ENCODE measurements at places on chromosomes 4 and X.

DNA sequence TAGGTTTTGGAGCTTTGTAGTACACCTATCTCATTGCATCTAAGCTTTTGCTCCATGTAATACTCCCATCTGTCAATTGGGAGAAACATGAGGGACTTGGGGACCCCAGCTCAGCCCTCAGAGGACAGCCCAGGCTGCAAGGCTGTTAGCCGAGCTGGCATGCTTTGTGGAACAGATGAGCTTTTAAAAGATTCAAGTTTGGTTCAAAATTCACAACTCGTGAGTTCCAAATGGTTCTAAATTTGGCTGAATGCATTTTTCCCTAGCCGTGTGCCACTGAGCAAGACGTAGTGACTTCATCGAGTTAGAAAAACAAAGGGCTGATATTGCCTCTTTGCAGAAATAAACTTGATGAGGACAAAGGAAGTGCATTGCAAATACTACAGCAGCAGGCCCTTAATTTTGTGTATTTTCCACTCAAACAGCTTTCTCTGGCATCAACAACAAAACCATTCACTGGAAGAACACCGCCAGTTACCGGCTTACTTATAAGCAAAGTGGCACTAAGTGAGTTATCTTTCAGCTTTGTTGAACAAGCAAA is 165.0 kb upstream of the HS3ST1 start:
- DNase-seq: no peak

DNA sequence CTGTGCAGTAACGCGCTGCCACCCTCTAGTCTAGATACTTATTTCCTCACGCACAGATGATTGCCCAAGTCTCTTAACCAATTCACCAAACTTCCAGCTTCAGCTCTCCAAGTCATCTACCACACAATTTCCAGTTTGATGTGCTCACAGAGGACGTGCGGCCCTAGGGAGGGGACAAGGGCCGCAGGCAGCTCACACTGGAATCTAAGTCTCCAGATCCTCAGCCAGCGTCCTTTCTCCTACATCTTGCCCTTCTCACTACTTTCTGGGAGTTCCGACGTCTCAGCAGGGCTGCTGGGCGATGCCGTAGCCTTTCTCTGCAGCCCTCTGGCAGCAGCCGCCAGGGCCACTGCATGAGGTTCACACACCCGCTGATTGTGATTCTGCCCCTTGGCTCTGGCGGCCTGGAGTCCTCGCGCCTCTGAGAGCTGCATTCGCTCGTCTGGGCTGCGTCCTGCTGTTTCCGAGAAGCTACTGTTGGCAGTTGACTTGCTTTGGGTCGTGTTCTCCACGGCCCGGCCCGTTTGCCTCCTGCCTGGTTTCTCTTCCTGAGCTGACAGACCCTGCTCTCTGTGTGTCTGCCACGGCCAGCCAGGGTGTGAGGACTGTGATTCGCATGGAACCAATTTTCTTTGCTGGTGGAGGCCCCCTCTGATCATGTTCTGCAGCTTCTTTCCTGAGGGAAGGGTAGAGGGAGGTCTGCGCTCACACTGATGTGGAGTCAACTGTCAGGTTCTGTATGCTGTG is 14.1 kb upstream of the TMEM131L start:
- no peak for DNase-seq

DNA sequence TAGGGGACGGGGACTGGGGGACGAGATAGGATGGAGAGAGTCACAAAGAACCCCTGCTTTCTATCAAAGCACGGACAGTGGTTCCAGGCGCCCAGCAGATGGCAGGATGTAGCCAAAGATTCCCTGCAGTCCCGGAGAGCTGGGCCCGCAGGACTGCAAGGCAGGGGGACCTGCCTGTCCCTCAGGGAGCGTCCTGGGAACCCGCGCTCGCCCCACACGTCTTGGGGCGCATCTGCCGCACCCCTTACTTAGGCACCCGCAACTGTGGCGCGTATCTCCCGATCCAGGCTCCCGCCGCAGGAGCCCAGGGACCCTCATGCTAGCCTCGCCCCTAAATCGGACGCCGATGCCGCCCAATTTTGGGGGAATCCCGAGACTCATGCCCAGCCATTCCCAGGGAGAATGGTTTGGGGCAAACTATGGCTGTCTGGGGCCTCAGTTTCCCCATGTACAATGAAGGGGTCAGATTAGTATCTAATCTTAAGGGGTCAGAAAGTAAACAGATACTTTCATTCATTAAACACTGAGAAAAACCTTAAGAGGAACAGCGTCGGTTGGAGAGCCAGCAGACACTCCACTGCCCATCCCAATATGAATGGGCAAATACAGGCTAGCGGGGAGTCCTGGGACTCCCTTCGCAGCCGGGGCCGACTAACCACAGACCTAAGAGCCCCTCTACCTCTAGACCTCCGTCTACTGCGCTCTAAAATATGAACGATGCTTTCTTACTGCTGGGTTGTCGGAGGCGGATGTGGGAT is 581 bp upstream of the STK32B start:
- DNase-seq: peak; percentile 85

GRCh38 chr4:94306713-94307112 is 35.9 kb downstream of the HPGDS start:
- no peak for DNase-seq

DNA sequence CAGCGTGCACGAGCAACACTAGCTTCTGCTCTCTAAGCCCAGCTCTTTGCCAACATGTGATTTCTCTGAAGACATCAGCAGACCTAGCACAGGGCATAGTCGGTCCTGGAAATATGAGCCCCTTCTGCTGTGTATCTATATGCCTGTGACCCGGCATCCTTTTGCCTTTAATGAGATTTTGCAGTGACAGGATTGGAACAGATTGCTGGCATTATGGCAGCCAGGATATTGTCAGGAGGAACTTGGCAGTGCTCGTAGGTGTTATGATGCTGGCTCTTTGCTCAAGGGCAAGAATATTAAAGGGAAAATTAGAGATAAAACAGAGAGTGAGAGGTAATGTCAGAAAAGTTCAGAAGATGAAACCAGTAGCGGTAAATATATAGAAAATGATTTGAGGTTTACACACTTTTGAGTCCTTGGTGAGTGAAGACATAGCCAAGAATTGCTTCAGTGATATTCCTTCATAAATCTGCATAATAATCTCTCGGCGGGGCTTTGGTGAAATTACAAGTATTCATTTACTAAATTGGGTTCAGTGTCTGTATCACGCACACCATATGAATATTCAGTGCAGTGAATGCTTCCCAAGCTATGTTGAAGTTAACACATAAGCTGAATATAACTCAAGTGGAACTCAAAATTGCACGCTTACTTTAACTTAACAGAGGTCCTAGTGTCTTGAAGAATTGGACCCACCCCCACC is 502.1 kb upstream of the NR3C2 start:
- no peak for DNase-seq

All from umbilical cord (tissue), 2 donors.